Esophagus muscularis mucosa (tissue), 4 donors: ENCODE measurements at places on chromosomes 12 and 14. TPM values are rescaled to one million over a fixed set of nuclear protein-coding genes. Genes with fewer than 3 reads are reported as not detected.

DNA sequence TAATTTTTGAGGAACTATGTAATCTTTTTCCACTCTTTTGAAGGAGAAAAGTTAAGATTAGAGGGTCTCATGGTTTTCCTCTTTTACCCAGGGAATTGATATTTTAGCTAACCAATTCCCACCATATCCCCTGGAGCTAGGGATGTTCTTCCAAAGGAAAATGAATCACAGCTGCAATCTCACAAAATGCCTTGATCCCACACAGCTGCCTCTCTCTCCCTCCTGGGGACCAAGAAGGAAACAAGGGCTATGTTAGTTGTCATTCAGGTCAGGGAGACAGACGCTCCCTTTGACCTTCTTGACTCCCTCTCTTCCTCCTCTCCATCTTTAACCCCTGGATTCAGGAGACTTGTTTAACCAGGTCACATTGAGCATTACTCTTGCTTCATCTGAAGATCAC, 9.5 kb downstream of the DCN start:
- H3K27ac ChIP-seq = no peak overlapping the region
- H3K4me3 ChIP-seq = peak overlapping the region; percentile 57
- no peak for DNase-seq
- H3K4me1 ChIP-seq = no peaks in the 10 kb centered on the region
- peaks cover 11% of the 10 kb centered on the region for H3K36me3 ChIP-seq

DNA sequence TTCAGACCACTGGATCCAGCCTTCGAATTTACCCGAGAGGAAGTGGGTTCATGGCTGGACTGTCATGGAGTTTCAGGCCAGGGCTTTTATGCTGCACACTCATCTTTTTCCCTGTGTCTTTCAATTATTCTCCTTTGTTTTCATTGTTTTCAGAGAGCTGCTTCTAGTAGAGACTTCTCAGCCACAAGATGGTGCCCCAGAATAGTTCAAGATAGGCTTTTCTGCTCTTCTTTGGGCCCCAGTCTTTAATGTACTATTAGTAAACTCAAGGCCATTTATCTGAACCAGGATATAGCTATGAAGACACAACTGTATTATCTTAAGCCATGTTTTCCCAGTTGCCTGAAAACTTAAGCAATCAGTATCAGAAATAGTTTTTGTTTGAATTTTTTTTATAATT, 30.4 kb upstream of the PSMA6 start:
- no peaks in the 10 kb centered on the region for H3K36me3 ChIP-seq
- no peak overlapping the region for H3K27ac ChIP-seq
- no peaks in the 10 kb centered on the region for H3K27me3 ChIP-seq

DNA sequence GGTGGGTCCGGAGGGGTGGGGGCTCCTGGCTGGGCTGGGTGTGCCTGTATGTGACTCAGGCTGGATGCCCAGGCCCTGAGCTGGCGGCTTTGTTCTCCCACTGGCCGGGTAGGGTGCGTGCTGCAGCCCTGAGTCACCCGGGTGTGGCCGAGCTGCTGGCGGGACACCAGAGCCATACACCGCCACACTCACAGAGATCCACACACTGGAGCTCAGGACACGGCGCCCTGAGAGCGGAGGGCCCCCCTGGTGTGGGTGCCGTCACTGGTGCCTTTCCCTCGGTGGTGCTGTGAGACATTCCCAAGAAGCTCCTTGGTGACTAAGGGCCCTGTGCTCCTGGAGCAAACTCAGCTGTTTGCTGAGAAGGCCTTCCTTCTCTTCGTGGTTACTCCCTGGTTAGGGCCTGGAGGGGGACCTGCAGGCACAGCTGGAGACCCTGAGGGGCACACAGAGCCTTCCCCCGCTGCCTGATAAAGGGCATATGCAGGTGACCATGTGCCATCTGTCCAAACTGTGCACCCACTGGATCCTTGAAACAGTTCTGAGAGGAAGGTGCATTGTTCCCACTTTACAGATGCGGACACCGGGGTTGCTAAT, 44.3 kb downstream of the KRT80 start:
- no peaks in the 10 kb centered on the region for H3K27me3 ChIP-seq
- H3K4me3 ChIP-seq = no peak overlapping the region
- peak; percentile 96 for DNase-seq
- H3K4me1 ChIP-seq = peaks cover 60% of the 10 kb centered on the region
- no peaks in the 10 kb centered on the region for H3K36me3 ChIP-seq
- peak overlapping the region; percentile 86 for H3K27ac ChIP-seq

The FGF6 gene
- total RNA-seq = not detected

The ALKBH1 gene
- 10.8 TPM for total RNA-seq
